ENCODE measurements at places on chromosomes 13 and 19. TPM values are rescaled to one million over a fixed set of nuclear protein-coding genes. Genes with fewer than 3 reads are reported as not detected.

Gene MCF2L
- 16.7 TPM for total RNA-seq

Gene STOML3
- total RNA-seq, result not detected

DNA sequence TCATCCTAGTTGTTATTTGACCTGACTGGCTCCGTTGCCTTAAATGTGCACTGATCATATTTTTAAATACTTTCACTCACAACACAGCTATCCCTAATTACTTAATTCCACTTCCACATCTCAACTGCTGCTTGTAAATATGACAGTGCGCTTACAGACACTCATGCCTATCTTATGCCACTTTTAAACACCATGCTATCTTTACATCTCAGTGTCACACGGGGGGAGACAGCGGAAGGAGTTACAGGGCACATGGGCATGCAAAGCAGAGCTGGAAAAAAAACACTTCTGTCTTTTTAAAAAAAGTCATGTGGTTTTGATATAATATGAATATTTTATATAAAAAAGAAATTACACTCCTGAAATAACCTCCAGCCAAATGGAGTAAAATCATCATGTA lies 44.1 kb downstream of the SMAD9 start:
- no peaks in the 10 kb centered on the region for H3K36me3 ChIP-seq
- no peaks in the 10 kb centered on the region for H3K4me1 ChIP-seq
- H3K27ac ChIP-seq, result no peak overlapping the region
- H3K4me3 ChIP-seq, result no peak overlapping the region
- DNase-seq, result no peak
- no peaks in the 10 kb centered on the region for H3K27me3 ChIP-seq

GRCh38 chr19:35549174-35549788 lies 3.9 kb downstream of the TMEM147 start:
- H3K4me3 ChIP-seq, result no peak overlapping the region
- no peaks in the 10 kb centered on the region for H3K36me3 ChIP-seq
- H3K27me3 ChIP-seq, result no peaks in the 10 kb centered on the region
- no peak overlapping the region for H3K27ac ChIP-seq
- H3K4me1 ChIP-seq, result peaks cover 13% of the 10 kb centered on the region

Gene CEACAM21
- not detected for total RNA-seq

Gene LILRB5
- total RNA-seq, result 0.80 TPM

DNA sequence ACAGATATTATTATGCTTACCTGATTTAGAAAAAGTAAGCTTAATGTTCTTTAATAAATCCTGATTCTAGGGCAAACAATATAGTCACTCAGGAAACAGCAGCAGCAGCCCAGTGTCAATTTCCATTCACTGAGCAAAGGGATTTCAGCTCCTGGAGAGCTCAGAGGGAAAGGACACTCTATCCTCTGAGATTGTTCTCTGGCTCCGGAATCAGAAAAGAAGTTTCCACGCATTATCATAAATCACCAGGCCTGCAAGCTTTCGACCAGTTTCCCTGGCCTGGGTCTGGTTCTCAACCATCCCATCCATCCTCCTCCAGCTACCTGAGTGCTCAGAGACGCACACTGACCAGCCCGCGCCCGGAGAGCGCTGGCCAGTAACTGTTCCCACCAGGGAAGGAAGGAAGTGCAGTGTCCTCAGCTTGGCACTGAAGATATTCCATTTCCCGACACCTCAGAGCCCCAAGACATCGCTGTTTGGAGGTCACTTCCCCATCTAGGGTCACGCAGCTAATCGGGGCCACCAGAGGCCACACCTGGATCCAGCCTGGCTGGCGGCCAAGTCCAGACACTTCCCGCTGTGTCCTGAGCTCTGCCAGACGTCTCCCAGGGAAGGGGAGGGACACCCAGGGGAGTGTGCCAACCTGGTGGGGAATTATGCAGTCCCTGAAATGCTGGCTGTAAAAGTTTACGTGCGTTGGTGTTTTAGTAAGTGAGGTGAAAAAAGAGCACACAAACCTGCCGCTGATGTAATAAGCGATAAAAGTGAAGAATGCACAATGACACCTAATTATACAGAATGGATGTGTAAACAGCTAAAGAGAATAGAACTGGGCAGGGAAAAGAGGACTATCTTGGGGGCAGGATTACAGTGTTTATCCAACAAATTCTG lies 29.1 kb downstream of the EPS15L1 start:
- peak; percentile 49 for DNase-seq
- peak overlapping the region; percentile 55 for H3K27ac ChIP-seq
- peaks cover 36% of the 10 kb centered on the region for H3K4me1 ChIP-seq
- H3K36me3 ChIP-seq, result no peaks in the 10 kb centered on the region
- H3K4me3 ChIP-seq, result no peak overlapping the region
- H3K27me3 ChIP-seq, result no peaks in the 10 kb centered on the region

DNA sequence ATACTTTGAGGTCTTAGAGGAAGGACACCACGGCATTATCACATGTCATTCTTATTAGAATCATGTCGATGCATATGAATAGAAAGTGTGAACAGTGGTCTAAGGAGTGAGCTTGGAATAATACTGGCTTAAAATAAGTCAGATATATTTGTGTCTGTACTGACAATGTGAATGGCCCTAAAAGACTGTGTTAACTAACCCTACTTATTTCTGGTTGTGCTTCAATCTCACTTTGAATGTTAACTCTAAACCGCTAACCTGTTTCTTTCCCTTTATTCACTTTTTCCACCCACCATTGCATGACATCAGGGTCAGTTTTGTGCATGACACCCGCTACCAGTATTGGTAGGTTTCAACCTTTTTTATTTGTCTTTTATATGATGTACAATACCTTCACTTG lies 69.1 kb upstream of the RAP2A start:
- no peaks in the 10 kb centered on the region for H3K4me1 ChIP-seq
- no peaks in the 10 kb centered on the region for H3K36me3 ChIP-seq
- no peak overlapping the region for H3K27ac ChIP-seq
- DNase-seq, result no peak
- H3K27me3 ChIP-seq, result no peaks in the 10 kb centered on the region
- no peak overlapping the region for H3K4me3 ChIP-seq

- DNase-seq, result peak; percentile 91
- peak overlapping the region; percentile 79 for H3K27ac ChIP-seq
- H3K4me3 ChIP-seq, result no peak overlapping the region
- H3K4me1 ChIP-seq, result peaks cover 11% of the 10 kb centered on the region
- H3K27me3 ChIP-seq, result no peaks in the 10 kb centered on the region
Measured at GRCh38 chr19:48568345-48568886, 16.4 kb downstream of the SULT2B1 start.

Gene NCR1
- not detected for total RNA-seq

DNA sequence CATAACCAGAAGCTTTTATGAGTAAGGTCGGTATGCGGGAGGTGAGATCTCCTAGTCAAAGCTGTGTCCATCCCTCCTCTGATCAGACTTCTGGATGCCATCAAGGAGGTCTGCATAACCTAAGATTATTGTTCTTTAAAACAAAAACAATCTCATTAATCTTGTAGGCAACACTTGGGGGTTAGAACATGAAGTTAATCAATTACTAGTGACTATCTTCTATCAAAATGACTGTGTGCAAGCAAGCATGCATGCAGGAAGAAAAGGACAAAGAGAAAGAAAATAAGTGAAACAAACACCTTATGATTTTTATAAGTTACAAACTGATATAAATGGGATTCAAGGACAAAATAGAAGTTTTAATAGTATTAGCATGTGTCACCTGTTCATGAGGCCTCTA lies 2435.9 kb upstream of the PCDH20 start:
- H3K4me3 ChIP-seq, result no peak overlapping the region
- DNase-seq, result no peak
- H3K4me1 ChIP-seq, result no peaks in the 10 kb centered on the region

Gene ZNF709
- total RNA-seq, result 4.0 TPM

- no peaks in the 10 kb centered on the region for H3K27me3 ChIP-seq
- peak; percentile 66 for DNase-seq
- H3K27ac ChIP-seq, result peak overlapping the region; percentile 40
- H3K36me3 ChIP-seq, result no peaks in the 10 kb centered on the region
- no peak overlapping the region for H3K4me3 ChIP-seq
- peaks cover 14% of the 10 kb centered on the region for H3K4me1 ChIP-seq
Measured at GRCh38 chr19:48896191-48896720, 2.3 kb downstream of the TULP2 start.

GRCh38 chr13:58187881-58188280 lies 556.3 kb downstream of the PCDH17 start:
- no peaks in the 10 kb centered on the region for H3K27me3 ChIP-seq
- no peak for DNase-seq
- H3K27ac ChIP-seq, result no peak overlapping the region
- no peaks in the 10 kb centered on the region for H3K36me3 ChIP-seq
- H3K4me1 ChIP-seq, result no peaks in the 10 kb centered on the region
